Stimulated activated CD4-positive, alpha-beta T cell treated with anti-CD3 and anti-CD28 coated beads, Interleukin-15, amount 100 ng/mL, for 48 hours (primary cell): ENCODE measurements at places on chromosomes 3 and 15.

- no peak for DNase-seq
Observed at GRCh38 chr3:41519746-41520145, 320.4 kb downstream of the CTNNB1 start.

DNA sequence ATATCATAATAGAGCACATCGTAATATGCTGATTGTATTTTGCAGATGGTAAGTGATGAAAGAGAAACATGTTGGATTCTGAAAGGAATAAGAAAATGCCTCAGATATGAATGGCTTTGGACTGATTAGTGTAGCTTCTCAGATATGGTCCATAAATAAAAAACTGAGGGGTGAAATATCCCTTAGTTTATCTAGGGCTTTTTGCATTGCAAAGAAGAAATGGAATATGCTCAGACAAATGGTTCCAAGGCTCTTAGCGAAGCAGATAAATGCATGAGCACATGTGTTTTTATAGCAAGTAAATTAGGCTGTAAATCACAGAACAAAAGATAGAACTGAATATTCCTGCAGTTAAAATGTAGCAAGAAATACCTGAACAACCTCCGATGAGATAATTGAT lies 820.9 kb upstream of the GRM7 start:
- no peak for DNase-seq

DNA sequence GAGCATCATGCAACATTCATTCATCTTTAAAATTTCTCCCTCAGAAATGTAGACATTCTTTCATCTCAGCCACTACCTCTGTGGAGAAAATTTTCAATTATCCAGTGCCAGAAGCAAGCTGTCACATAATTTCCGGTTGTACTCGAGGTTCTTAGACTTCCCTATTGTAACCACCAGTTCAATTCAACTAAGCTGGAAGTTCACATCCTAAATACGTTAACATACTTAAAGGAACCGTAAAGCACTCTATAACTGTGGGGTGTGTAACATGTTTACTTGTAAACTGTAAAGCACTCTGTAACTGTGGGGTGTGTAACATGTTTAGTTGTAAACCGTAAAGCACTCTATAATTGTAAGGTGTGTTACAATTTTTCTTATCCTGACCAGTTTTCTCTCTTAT lies 150.3 kb downstream of the PLCL2 start:
- no peak for DNase-seq

GRCh38 chr3:43353923-43354670 lies 67.8 kb downstream of the SNRK start:
- DNase-seq: no peak

- DNase-seq: no peak
Observed at GRCh38 chr3:184466413-184466960, 86.6 kb downstream of the CHRD start.

GRCh38 chr3:159532577-159532976 lies 456.1 kb upstream of the IL12A start:
- no peak for DNase-seq

DNA sequence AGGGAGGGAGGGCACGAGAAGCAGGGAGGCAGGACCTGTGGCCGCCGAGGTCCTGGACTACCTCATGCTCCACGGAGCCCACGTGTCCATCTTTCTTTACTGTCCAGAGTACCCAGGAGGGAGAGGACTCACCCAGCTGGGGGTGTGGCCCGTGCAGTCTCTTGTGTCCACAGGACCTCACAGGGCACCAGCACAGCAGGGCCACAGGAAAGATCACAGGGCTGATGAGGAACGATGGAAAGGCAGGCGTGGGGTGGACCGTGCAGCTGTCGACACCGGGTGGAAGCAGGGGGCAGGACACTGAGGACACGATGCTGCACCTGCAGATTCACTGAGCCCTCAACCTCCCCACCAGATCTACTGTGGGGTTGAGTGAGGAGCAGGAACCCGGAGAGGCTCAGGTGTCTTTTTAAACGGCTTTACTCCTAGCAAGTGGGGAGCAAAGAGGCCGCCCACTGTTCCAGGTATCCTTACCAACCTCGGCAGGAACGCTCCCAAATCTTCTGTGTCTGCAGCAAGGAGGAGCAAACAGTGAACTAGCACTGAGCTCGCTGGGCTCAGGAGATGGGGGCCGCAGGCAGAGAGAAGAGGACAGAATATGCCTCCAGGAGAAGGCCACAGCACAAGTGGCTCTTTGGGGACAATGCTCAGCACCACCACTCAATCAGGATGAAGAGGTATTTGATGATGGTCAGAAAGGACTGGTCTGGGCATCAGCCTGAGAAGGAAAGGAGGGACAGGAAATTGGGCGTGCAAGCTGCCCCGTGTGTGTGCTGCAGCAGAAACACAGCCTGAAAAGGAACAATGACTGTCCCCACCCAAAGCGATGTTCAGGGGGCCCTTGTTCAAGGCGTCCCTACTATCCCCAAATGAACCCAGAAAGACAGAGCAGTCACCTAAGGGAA lies 198.8 kb downstream of the XXYLT1 start:
- DNase-seq: no peak

DNA sequence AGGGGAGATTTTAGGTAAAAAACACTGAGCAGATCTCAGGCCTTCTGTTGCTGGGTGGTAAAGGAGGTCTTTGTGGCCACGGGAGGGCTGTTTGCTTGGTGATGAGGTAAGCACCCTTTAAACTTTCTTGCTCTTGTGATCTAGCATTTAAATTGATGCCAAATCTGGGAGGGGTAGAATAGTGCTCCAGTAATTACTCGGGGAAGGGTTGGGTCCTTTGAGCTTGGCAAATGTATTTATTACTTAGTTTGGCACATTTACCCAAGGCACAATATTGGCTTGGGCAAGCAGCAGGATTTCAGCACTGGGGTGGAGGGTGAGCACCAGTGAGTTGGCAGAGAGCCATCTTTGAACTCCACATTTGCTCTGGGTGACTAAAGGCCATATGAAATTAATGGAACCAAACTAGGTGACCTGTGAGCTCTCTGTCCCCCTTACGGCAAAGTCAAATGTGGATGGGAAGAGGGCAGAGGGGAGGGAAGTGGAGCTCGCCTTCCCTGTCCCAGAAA lies 185.9 kb upstream of the ONECUT1 start:
- DNase-seq: no peak

DNA sequence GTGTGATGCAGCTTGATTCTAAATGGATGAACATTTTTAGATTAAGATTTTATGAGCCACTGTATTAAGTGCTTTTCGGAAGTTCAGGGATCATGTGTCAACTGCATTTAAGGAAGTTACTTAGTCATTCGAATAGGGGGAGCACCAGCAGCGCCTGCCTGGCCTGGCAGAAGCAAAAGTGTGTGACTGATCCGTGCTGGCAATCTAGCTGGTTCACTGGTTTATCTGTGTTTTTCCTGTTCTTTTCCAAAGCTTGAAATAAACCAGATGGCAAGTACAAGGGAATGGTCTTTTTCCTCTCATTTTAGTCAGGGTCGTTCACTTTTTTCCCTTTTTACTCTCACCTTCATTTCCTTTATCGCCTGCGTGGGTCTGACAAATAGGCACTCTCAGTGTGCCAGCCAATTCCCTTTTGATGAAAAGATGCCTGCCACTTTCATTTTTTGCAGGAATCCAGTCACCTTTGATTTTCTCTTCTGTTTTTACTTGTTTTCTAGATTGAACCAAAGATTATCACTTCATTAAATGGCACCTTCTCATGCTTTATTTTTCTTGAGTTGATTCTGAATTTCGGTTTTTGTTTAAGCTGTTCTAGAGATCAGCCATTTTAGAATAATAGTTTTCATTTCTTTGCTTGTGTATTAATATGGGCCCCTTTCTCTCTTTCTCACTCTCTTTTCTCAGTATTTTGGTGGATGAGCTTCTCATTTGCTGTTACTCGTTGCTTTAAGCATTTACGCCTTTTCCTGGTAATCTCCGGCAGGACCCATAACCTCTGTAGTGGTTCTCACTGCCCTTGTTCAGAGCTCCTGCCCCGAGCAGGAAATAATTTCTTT lies 2.8 kb downstream of the ABHD2 start:
- DNase-seq: no peak

DNA sequence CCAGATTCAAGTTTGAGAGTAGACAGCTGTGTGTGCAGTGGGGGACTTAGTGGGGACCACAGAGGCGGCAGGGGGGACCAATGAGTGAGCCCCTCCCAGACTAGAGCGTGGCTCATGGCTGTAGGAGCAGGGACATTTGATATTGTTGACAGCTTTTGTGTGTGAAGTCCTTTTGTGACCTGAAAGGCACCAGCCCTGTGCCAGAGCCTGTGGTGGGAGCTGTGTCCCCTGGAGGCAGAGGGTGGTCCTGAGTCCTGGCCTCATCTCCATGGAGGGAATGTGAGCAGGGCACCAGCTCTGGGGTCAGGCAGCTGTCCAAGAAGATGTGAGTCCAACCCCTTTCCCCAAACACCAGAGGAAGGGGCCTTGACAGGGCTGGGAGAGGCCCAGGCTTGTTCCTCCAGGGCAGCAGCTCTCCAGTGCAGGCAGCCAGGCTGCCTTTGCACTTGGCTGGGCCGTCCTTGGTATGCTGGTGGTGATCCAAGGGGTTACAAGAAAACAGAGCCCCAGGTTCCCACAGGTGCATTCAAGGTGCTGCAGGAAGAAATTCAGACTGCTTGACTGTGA lies 10.1 kb upstream of the C3orf22 start:
- DNase-seq: no peak

DNA sequence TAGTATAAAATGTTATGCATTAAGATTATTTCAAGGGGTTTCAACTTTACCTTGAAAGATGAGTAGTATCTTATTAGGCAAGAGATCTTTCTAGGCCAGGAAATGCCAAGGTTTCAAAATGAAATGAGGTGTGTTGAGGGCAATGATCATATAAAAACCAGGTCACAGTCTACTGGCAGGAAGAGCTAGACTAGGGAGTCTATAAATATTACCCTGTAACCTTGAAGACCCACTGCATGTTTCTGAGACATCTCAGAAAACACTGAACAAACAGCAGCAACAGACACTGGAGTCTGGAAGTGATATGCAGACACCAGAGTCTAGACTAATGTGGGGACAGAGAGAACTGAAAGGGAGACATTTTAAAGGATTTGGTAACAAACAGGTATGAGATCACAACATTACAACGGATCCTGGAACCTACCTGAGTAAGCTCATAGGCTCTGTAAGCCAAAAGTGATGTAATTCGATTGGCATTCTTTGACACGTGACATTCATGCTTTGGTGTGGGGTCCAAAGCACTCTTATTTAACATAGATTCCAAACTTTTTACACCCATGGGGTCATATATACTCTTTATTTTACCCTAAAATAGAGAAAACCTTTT lies 15.0 kb downstream of the TASOR start:
- DNase-seq: no peak

- no peak for DNase-seq
Observed at GRCh38 chr3:140292684-140293083, 357.7 kb downstream of the CLSTN2 start.

GRCh38 chr3:195754906-195755305 lies 34.1 kb downstream of the MUC20 start:
- DNase-seq: no peak
